GM23248 (cell line): ENCODE measurements at places on chromosomes 1 and 21. TPM values are rescaled to one million over a fixed set of nuclear protein-coding genes. Genes with fewer than 3 reads are reported as not detected.

DNA sequence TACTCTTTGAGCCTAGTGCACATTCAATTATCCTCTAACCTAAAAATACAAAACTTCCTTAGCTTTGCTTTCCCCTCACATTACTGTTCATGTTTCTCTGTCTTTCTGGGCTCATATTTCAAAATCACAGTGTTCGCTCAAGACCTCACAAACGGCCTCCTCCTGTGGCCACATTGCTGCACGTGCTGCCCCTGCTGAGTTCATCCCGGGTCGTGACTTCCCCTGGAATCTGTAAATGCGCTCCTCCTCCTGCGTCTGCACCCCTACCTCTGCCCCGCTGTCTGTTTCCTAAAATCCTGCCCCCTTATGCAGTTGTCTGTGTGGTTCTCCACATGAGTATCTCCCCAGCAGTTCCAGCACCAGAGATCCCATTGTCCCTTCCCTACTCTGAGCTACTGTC is 45.5 kb upstream of the RAVER2 start:
- no peak for DNase-seq

GRCh38 chr21:27422435-27422834 is 455.5 kb upstream of the ADAMTS5 start:
- DNase-seq: peak; percentile 63

GRCh38 chr21:40652436-40652835 is 194.5 kb downstream of the DSCAM start:
- no peak for DNase-seq

GRCh38 chr1:219759095-219759494 is 146.2 kb upstream of the ZC3H11B start:
- no peak for DNase-seq

- no peak for DNase-seq
These were observed 17.0 kb upstream of the WNT4 start for GRCh38 chr1:22159891-22160290.

The COL11A1 gene
- total RNA-seq: 10.0 and 10.2 TPM in 2 replicates

DNA sequence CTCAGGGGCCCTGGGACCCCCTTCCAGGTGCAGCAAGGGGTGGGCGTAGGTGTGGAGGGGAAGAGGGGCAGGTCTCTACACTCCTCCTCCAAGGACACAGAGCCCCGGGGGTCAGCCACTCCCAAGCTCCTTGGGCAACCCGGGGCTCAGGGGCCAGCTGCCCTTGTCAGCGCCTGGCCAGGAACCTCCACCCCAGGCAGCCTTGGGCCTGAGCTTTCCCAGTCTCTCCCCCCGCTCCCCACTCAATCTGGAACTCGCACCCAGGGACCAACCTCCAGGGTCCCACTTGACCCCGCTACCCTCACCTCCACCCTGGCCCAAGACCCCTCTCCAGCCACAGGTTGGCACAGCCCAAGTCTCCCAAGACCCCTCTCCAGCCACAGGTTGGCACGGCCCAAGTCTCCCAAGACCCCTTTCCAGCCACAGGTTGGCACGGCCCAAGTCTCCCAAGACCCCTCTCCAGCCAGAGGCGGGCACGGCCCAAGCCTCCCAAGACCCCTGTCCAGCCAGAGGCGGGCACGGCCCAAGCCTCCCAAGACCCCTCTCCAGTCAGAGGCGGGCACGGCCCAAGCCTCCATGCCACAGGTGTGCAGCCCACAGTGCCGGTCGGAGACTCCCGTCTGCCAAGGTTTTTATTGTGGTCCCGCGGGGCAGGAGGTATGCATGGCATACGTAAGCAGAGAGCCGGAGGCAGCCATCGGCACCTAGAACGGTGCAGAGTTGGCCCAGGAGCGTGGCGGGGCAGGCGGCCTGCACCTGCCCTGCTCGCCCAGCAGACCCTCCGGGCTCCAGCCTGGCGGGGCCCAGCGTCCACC is 3.0 kb downstream of the TNFRSF4 start:
- DNase-seq: no peak

GRCh38 chr1:223031733-223032601 is 111.1 kb downstream of the TLR5 start:
- peak; percentile 96 for DNase-seq

GRCh38 chr1:30754684-30755171 is 2.8 kb downstream of the LAPTM5 start:
- peak; percentile 20 for DNase-seq

The EXTL1 gene
- 3.4 and 5.5 TPM in 2 replicates for total RNA-seq

DNA sequence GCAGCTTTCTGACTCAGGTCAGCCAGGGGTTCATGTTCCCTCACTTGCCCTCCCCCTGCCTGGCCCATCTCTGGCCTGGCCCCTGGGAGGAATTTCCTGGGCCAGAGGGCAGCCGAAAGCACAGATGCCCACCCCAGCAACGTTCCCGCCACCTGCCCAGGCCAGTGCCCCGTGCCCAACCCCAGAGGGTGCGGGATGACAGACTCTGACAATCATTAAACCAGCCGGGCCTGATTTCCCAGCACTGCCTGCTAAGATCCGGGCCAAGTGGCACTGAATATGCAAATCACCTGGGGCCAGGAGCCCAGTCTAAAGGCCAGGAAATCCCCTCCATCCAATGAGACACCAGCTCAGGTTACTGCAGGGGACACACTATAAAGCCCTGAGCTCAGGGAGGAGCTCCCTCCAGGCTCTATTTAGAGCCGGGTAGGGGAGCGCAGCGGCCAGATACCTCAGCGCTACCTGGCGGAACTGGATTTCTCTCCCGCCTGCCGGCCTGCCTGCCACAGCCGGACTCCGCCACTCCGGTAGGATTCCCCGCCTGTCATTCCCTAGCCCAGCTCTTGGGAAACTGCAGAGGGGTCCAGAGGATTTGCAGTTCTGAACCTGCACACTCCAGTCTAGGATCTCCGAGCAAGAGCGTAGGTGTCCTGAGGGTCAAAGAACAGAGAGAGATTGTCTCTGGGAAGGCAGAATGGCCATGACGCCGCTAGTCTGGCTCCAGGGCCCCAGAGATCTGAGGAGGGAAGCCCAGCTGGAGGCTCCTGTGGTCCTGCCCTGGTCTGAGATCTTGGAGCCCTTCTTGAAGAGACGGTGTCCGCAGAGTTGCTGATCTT is at the start of gene ELF3:
ELF3 (plus strand) TSS at position 408 of the 836 bp plus-strand sequence. CDS start 550 bp downstream, outside the sequence.
- no peak for DNase-seq

The NGF gene
- 27.1 and 28.1 TPM in 2 replicates for total RNA-seq

DNA sequence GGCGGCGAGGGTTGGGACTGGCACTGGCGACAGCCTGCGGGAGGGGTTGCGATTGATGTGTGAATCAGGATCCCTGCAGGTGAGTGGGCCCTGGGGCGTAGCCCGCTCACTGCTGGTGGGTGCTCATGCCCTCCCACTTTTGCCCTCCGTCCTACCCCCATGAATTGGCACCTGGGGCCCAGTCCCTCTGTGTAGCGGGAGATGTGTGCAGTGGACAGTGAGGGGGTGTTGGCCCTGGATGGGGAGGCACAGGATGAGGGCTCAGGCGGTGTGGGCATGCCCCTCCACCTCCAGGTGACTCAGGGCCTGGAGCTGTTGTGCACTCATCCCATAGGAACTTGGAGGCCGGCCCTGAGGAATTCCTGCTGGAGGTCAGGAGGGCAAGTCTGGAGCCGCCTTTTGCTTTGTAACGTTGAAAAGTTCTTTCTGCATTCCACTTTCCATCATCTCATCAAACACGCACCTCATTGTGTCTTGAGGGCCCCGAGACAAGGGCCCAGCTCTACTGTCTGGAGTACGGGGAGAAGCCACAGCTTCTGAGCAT is 3.0 kb downstream of the PEAR1 start:
- DNase-seq: peak; percentile 97

- no peak for DNase-seq
These were observed 49.4 kb downstream of the LGR6 start for GRCh38 chr1:202243006-202243405.

DNA sequence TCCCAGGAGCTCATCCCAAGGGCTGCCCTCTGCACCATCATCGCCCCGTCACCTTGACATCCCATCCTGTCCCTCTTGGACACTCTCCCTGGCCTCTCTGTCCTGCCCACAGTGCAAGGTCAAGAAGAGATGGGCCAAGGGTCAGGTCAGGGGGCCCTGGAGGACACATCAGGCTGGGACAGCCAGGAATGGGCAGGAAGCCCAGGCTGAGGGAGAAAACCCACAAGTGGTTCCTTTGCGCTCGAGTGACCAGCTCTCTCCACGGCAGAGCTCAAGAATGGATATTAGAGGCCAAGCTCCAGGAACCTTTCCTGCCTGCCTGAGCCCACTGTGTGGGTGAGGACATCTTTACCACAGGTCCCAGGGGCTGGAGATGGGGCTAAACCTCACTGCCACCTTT is 41.0 kb downstream of the KCNN3 start:
- DNase-seq: no peak

DNA sequence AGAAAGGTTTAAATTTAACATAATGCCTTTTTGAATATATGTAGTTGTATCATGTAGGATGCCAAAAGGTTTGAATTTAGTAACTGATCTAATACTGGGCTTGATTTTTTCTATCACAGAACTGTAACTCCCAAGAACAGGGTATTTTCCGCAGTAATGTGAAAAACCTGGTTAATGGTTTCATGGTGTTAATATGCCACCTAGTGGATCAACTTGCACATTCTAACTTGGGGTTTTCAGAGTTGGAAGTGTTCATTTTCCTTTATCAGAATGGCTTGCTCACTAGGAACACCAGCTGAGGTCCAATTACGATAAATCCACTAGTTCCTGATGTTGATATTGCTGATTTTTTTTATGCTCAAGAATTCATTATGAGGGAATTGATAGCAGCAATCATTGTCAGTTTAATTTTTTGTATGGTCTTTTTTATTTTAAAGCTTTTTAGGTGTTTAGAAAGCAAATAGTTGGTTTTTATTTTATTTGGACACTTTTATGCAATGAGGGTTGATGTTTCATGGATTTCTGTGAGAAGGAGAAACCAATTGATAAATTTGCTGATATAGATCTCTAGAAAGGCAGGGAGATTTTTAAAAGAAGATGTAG is 157.2 kb downstream of the PLA2G4A start:
- peak; percentile 77 for DNase-seq

The MMEL1 gene
- total RNA-seq: not detected in 2 replicates

GRCh38 chr1:205186191-205186590 is 25.3 kb downstream of the DSTYK start:
- no peak for DNase-seq
